ENCODE measurements at places on chromosomes 3 and 15. TPM values are rescaled to one million over a fixed set of nuclear protein-coding genes. Genes with fewer than 3 reads are reported as not detected.

GRCh38 chr3:149299938-149300801 is 33.3 kb downstream of the TM4SF18 start:
- peak; percentile 92 for DNase-seq

DNA sequence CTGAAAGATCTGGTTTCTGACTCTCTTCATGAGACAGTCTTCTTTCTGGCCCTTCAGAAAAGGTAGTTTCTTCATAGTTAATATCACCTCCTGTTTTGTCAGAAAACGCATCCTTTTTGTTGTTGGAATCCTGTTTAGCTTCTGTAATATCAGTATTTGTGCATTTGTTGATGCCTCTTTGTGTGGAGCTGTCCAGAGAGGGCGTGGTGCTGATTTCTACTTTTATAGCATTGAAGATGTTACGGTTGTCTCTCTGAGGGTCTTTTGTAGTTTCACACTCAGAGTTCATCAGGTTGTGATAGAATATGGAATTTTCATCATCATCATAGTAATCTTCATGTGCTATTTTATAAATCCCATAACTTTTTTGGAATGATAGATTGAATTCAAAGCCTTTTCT is 8.9 kb downstream of the GPR149 start:
- DNase-seq: no peak

GRCh38 chr3:42653303-42653559 is 266 bp upstream of the ZBTB47 start:
- DNase-seq: no peak

DNA sequence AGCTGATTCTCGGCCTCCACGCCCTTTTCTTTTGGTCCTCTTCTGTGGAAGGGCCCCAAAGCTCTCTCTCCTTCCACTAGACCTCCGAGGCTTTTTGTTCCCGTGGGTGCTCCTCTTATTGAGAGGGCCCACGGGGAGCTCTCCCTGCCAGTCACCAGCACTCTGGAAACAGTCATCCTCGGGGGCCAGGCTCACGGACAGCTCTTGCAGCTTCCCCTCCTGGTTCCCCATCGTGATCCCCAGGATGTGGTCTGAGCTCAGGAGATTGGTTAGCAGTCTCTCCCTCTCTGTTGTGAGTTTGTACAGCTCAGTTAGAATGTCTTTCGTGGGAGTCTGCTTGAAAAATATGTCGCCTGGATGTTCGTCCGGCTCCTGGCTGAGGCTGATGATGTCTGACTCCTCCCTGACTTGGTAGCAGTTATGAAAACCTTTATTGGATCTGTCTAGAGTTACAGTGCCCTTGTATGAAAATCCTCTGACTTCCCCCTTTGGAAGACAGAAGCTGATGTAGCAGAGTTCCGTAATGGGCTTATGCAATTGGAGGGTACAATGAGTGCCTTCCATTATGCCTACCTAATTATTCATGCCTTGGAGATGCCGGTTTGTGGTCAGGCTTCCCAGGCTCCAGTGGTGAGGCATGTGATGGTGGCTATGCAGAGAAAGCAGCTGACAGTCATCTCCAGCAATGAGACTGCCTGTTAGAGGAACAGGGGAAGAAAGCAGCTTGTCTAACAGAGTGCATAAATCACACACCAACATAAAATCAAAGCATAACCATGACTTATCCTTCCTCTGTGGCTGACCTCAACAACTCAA is 40.0 kb downstream of the FMN1 start:
- DNase-seq: no peak

GRCh38 chr15:75025548-75026260 is 2.3 kb downstream of the PPCDC start:
- peak; percentile 32 for DNase-seq

DNA sequence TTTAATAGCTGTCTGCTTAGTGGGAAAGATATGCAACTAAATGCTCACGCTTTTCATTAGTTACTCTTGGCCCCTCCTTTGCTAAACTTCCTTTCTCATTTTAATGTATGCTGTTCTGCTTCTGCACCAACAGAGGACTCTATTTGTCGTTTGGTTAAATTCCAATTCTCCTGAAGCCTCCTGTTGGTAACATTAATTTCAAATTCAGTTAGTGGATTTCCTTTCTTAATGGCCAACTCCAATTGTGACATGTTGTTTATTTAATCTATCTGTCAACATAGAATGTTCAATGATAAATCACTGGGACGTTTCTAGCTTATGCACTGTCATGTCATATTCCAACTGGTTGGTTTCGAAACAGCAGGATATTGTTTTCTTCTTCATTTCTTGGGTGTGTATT is 467.4 kb upstream of the BCHE start:
- no peak for DNase-seq

DNA sequence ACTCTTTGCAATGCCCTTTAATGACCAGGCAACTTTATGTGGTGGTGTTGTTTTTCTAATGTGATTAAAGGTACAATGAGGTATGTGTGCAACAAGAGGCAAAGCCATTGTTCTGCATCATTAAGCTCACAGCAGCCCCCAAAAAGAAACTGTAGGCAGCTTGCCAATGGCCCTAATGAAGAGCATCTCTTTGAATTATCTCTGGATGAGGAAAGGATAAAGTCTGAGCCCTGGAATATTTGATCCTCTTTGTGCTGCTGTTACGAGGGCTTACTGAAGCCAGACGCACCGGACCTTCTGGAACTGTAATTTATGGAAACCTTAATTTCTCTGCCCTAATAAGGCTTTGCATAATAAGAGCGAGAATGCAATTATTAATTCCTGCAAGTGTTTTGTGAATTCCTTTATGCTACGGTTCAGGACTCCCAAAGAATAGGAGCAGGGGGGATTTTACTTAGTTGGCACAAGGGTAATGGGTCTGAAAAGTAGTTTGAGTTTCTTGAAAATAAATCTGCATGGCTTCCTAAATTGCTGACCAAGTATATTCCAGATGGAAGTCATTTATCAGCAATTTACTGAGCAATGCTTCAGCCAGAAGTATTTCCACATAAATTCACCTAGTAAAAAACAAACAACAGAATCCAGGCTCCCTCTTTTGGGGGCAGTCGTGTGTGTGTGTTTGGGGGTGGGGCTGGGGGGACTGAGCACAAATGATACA is 193.4 kb downstream of the PDZRN3 start:
- DNase-seq: no peak

DNA sequence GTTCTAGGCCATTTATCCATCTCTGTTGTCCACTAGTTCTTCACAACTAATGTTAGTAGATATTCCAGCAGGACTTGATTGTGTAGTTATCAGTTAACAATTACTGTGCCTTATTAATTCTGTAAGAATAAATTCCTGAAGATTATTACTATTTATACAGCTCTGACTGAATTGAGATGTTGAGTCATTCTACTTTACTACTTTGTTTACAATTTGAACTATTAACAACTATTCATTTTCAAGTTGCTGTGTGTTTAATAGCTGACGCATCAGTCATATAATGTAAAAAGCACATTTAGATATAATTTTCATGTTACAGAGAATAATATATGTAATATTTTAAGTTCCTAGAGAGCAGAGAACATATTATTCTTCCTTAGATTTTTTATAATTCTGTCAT is 21.1 kb downstream of the DZIP3 start:
- no peak for DNase-seq

GRCh38 chr15:95432878-95433405 is 897.6 kb upstream of the NR2F2 start:
- DNase-seq: no peak

GRCh38 chr3:36257158-36257852 is 123.0 kb upstream of the STAC start:
- DNase-seq: no peak

DNA sequence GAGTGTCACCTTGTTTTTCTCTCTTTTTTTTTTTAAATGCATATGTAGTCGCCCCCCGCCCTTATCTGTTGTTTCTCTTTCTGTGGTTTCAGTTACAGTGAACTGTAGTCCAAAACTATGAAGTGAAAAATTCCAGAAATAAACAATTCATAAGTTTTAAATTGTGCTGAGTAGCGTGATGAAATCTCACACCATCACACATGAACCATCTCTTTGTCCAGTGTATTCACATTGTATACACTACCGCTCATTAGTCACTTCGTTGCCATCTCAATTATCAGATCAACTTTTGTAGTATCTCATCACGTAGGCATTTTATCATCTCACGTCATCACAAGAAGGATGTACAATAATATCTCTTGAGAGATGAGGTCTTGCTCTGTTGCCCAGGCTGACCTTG is 62.5 kb upstream of the MLF1 start:
- DNase-seq: no peak

DNA sequence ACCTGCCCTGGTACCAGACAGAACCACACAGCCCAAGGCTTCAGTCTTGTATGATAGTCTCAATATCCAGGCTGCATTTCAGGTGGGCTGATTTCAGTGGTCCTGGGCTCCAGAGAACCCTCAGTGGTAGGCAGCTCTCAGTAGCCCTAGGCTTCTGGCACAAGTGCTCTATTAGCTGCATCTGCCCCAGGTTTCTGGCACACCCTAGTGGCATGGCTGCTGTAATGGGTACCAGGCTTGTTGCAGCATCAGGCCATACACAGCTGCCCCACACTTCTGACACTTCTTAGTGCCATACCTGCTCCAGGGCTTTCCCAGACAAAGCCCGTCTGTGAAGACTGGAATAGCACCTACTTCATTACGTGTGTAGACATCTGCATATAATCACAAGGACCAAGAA is 1062.2 kb upstream of the EPHA6 start:
- DNase-seq: no peak

DNA sequence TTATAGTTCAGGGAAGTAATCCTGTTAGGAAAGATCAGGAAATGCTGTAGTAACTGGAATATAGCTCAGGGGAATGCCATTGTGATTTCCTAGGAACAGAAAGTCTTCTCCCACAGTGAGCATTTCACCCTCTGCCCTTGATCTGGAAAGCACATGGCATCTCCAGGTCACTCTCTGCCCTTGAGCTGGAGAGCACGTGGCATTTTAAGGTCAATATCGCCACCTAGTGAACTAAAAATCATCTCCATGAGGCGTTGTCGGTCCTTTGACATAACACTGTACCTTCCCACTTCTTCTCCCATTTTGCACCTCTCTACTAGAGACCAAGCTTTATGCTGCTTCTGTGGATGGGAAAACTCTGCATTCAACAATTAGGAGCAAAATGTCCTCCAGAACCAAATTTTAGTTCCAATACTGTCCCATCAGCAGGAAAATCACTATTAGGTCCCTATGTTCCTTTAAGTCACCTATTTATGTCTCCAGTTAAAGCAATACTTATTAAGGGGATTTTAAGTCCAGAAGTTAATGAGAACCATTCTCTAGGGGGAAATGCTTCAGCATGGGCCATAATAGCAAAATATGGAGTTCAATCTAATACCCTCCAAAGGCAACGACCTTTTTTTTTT is 54.7 kb upstream of the GK5 start:
- DNase-seq: peak; percentile 85

DNA sequence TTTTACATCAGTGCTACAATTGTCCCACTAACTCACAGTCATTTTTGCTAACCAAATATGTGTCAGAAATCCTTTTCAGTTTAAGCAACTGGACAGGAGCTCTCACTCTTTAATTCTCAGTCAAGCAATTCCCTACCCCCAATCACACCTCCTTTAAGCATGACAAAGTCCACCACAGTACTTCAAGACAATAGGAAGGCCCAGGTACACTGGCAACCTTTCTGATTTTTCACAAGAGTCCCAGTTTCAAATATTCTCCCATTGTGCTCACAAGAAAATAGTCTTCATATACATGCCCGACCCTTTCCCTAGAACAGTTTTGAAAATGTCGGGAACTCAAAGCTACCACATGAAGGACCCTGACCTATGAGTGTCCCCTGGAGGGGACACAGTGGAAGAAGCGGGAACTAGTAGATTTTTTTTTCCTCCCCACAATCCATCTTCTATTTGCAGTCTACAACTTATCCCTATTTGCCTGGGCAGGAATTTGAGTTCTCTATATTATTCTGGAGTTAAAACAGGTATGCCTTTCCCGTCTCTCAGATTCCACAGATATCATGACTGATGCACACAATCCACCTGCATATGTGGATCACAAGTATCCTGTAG is 413.5 kb downstream of the TIGIT start:
- peak; percentile 27 for DNase-seq

ZNF80 gene
- polyA plus RNA-seq: not detected

ADGRG7 gene
- polyA plus RNA-seq: 25.9 TPM

EOMES gene
- polyA plus RNA-seq: 0.13 TPM

Measured in small intestine (tissue), 16 donors.